Stimulated activated CD8-positive, alpha-beta memory T cell treated with anti-CD3 and anti-CD28 coated beads, Interleukin-2, amount 100 ng/mL, for 48 hours (primary cell): ENCODE measurements at places on chromosomes 6 and 20.

GRCh38 chr6:63560801-63561287, 11.4 kb upstream of the LOC128125822 start:
- no peak for DNase-seq

DNA sequence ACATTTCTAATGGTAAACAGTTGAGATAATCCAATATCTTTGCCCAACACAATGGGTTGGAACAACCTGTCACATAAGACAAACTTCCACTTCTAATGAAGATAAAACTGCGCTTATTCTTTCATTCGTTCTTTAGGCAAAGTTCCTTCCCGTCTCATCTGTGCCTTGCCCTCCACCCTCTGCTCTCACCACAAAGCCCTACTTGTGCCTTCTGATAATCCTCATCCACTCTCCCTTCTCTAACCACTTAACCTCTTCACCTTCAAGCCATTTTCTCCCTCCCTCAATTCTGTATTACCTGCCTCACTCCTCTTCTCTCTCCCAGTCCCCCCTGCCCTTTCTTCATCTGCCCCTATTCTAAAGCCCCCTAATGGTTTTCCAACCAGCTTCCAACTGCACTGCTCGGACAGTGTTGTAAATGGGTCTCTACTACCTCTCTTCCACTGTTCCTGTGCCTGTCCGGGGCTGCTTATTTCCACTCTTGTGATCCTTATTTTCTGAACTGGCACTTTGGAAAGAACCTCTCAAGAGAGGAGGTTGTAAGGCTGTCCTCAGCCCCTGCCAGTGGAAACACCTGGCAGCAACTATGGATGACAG, 62.9 kb upstream of the MYB start:
- no peak for DNase-seq

DNA sequence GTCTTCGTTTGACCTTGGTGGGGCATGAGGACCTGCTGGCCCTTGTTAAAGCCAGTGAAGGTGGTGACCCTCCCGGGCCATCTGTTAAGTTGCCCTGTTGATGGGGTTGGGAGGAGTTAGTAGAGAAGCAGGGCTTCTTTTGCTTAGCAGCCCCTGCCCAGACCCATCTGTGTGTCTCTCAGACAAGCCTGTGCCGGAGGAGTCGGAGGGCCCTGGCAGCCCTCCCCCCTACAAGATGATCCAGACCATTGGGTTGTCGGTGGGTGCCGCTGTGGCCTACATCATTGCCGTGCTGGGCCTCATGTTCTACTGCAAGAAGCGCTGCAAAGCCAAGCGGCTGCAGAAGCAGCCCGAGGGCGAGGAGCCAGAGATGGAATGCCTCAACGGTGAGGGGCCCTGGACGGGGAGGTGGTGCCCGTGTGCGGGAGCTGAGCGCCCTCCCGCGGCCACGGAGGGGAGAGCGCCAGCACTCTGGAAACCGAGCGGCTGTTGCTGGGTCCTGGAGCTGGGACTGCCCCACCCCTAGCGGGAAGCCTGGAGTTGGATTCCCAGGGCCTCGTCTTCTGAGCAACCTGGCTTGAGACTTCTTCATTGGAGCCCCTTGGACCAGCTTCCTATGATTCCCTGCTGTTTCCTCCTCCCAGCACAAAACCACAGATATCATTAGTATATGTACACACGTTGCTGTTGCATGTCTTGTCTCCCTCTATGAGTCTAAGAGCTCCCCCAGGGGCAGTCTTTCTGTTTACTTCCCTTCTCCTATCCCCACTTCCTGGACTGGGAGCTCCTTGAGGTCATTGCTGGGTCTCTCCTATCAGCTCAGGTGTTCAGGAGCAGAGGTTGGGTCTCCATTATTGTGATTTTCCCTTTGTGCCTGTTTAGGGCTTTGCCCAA, 27.6 kb upstream of the SRF start:
- DNase-seq, result peak; percentile 72

DNA sequence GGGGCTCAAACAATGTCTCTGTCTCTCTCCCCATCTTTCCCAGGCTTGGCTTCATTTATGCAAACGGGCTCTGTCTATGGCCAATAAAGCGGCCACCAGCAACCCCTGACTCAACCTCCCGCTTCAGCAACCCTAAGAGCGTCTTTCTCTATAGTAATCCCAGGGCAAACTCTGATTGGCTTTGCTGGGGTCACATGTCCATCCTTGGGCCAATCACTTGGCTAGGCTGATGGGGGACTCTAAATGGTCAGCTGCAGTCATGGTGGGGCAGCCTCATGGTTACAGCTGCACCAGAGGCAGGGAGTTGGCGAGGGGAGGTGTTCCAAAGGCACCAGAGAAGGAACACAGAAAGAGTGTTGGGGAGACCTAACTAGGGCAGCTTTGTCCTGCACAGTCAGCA, 68.5 kb upstream of the BLCAP start:
- DNase-seq, result no peak

- no peak for DNase-seq
These were observed 35.6 kb upstream of the NR2E1 start for GRCh38 chr6:108130262-108130661.

DNA sequence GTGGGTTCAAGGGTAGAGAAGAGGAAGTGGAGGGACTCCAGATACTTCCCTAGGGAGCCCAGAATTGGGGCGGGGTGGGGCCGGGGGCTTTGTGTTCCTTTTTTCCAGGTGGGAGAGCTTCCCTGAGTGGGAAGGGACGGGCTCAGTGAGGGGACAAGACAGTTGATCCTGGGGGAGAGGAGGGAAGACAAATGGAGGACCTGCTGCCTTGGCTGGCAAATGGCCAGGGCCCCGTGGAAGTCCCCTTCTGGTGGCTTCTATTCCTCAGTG, 2.6 kb downstream of the CTSZ start:
- no peak for DNase-seq

GRCh38 chr20:17898548-17898994, 70.0 kb downstream of the SNX5 start:
- DNase-seq, result peak; percentile 25

DNA sequence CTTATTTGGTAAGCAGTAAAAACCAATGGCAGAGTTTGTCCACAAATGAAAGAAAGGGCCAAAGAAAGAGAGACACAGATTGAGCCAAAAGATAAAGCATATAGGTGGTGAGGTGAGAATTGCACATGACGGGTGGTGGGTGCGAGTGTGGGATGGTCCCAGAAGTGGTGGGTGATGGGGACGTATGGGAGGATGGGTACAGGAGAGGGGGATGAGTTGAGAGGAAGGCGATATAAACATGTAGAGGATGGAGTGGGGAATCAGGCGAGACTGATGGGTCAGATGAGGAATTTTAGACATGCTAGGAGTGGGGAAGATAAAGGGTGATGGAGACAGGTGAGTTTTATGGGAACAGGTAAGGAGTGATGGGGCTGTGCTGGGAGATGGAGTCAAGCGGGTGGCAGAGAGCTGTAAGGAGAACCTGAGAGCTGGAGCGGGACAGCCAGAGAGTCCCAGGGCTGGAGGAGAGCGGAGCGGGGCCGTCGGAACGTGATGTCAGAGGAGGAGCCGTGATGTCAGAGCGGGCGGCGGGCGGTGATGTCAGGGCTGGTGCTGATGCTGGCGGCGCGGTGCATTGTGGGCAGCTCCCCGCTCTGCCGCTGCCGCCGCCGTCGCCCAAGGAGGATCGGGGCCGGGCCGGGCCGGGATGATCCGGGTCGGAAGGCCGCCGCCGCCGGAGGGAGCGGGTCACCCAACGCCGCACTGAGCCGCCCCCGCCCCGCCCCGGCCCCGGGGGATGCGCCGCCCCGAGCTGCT, at the start of gene TTBK1:
TTBK1 (plus strand) TSS at position 574 of the 756 bp plus-strand sequence. CDS start 3,180 bp downstream, outside the sequence.
- no peak for DNase-seq

GRCh38 chr20:63043348-63044203, 36.8 kb upstream of the BHLHE23 start:
- DNase-seq, result no peak

- no peak for DNase-seq
These were observed 421.1 kb downstream of the CD109 start for GRCh38 chr6:74117113-74117512.

DNA sequence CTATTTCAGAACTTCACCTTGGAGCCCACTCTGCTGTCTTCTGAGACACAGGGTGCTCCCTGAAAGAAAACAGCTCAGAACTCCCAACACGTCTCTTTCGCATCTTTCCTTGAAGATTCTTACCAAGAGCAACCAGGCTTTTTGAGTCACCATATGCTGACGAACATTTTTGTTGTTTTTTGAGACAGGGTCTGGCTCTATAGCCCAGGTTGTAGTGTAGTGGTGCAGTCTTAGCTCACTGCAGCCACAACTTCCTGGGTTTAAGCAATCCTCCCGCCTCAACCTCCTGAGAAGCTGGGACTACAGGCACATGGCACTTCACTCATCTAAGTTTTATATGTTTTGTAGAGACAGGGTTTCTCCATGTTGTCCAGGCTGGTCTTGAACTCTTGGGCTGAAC, 68.5 kb downstream of the TRMT11 start:
- DNase-seq, result no peak

DNA sequence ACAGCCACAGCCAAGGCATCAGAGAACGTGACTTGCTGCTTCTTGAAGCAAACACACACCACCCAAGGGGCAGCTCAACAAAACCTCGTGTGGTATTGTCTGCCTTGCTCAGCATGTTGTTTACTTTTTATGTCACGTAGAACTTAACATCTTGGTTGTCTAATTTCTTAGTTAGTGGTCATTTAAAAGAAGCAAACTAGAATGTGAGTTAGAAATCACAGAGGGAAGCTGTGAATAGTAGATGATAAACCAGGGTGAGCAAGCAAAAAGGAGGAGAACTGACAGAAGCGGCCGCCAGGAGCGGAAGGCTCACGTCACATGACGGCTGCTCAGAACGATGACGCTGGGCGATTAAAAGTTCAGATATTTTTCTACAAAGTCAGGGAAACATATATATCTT, 51.5 kb upstream of the KIF25 start:
- no peak for DNase-seq

DNA sequence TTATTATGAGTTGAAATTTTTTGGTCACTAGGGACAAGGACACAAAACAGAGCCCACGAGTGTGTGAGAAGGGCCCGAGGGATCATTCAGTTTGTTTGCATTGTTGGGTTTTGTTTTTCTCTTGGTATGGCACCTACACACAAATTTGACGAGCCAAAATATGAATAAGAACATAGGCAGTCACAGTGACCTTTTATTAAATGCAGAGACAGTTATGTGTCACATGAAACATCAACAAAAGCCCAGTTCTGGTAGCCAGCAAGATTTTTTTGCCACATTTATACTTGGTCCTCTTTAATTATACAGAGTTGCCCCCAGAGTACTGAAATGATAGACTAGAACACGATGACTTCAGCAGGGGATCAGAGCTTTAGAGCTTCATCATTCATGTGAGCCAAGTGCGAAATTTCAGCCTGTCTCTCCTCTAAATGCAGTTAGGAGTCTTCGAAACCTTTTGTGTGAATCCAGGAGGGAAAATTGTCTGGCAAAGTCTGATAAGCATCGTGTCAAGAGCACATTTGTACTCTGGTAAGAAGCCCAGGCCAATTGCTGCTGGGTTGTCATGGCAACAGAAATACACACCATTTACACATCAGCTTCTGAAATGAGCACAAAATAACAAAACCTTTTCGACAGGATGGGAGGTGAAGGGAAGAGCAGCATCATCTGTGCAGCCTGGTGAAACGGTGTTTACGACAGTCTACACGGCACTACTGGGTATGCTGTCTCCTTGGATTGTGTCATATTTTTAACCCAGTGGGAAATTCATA, 79.2 kb upstream of the RIPOR2 start:
- no peak for DNase-seq

GRCh38 chr6:109854541-109855308, 123.4 kb upstream of the GPR6 start:
- no peak for DNase-seq

DNA sequence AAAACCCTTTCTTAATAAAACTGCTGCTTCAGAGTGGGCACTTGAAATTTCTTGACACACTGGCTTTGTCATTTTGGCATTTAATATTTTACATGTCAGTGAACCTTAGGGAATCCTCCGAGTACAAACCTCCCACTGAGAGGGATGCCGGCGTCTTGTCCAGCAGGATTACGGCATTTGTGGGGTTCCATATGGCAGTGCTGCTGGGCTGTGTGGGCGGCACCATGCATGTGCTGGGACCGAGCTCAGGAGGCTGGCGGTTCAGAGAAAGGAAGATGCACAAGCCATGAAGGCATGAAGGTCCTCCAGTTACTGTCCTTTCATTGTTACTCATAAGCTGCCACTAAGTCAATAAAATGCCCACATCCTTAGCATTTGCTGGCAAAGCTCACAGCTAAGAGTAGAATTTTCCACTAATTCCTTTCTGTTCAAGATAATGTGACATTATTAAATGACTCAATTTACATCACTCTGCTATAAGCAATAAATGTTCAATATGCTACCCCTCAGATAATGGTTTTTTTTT, 61.4 kb downstream of the LY86 start:
- DNase-seq, result no peak

DNA sequence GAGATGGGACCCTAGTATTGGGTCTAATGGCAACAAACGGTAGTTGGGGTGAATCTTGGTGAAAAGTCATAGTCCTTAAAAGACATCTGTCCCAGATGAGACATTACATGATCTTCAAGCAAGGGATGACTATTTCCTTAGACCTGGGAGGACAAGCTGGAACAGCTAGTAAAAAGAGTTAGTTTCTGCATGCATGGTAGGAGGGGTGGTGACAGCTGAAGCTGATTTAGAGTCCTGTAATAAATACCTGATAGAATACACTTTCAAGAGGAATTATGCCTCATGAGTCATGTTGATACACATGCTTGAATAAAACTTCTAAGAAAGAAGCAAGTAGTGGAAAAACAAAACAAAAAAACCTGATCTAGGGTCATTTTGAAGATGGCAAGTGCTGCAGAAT, 247.4 kb downstream of the CD109 start:
- no peak for DNase-seq

DNA sequence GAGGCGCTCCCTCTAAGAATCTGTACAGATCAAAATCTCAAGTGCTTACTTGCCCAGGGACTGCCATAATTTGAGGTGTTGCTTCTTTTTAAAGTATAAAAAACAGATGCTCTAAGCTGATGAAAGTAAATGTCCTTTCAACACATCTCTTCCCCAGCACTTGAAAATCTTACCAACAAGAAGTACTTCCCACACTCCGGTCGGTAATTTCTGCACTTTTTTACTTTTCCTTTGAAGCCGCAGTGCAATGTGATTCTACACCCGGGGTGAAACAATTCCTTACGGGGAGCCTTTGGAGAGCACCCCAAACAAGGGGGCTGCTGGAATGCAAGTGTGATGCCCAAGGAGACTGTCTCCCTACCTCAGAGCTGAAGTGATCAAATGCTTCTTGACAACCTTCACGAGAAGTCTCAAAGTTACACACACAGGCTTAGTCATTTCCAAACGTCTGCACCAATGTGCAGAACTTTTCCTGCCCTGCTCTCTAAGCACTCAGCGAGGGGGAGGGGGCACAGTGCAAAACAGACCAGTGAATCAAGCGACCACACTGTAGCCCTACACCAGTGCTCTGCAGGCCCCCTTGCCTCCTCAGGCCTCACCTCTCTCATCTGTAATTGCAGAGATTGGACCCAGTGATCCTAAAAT, 56.7 kb downstream of the ATXN1 start:
- DNase-seq, result peak; percentile 50
